ENCODE measurements at places on chromosomes 3 and 15.

DNA sequence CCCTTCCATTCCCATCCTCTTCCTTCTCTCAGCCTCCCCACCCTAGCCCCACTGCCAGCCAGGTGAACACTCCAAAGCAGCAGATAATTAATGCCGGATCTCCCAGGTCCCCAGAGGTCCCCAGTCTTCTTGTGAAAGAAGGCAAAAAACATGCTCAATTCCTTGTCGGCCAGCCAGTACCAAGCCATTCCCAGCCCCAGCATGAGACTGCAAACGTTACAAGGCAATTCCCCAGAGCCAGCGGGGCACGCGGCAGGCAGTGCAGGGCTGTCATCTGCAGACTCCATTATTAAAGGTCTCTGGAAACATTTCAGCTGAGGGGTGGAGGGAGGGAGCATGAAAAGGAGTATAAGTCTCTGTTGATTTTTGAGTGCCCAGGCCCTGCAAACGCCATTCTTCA is 117.8 kb downstream of the XXYLT1 start:
- no peak for DNase-seq

- DNase-seq = no peak
Measured at GRCh38 chr3:35849963-35850362, 210.6 kb downstream of the ARPP21 start.

- no peak for DNase-seq
Measured at GRCh38 chr3:98021830-98022560, 13.1 kb downstream of the GABRR3 start.

GRCh38 chr3:113035387-113035982 is 44.7 kb downstream of the GTPBP8 start:
- DNase-seq = peak; percentile 52

DNA sequence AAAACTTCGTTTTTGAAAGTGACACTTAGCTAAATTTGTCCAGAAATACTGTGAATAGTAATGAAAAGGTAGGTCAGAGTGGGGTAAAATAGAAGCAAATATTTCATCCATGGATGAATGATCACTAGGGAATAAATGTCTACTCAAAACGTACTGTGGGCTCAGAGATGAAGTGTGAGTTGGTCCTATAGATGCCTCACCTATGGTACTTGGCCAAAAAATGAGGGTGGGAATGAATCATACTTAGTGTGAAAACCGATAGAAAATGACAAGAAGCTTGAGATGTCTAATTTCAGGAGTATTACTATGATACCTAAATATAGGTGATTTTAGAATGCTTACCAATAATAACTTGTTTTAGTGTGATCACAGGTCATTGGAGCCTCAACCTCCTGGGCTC is 155.9 kb downstream of the GMNC start:
- no peak for DNase-seq

DNA sequence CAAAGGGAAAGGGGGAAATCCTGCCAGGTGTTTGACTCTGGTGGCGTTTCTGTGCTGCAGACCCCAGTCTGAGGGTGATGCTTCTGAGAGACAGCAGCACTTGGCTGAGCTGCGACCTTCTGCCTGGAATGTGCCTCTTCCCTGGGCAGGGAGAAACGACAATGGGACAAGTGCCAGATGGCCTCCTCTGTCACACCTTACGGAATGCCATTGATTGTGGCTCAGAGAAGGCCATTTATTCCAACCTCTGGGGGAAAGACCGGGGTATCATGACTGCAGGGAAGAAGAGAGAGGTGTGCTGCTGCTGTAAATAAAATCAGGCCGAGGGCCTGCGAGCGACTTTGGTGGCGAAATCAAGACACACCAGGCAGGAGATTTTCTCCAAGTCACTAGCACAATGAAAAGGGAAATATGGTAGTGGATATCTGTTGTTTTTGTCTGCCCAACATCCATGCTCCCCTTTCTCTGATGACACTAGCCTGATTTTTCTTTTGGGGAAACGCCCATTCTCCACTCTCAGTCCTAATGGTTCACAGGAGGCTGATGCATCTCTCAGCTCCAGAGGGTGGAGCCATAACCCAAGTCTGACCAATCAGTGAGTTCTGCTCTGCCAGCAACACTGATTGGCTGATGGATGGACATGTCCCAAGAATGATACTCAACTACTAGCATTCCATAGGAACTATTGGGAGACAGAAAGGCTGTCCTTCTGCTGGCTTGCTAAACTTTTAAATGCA is 336.1 kb downstream of the FOXP1 start:
- DNase-seq = peak; percentile 24

DNA sequence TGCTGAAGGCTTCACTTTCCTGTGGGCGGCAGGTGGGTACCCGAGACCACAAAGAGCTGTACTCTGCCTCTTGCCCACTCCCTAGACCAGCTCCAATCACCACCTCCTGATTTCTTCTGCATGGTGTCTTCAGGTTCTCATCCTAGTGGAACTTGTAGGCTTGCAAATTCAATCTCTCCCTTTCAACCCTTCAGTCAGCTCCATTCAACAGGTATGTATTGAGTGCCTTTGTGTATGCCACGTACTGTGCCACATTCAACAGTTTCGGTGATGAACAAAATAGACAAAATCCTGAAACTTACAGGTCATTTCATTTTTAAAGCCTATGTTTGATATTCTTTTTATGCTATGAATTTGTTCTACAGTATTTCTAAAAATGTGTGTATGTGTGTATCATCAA is 5.4 kb upstream of the CLDN11 start:
- no peak for DNase-seq

GRCh38 chr3:102972350-102972749 is 537.5 kb downstream of the ZPLD1 start:
- no peak for DNase-seq

- DNase-seq = no peak
Measured at GRCh38 chr3:180359061-180359952, 242.7 kb upstream of the TTC14 start.

GRCh38 chr15:51067510-51067909 is 27.2 kb downstream of the TNFAIP8L3 start:
- DNase-seq = no peak

GRCh38 chr3:176734146-176734545 is 463.1 kb downstream of the TBL1XR1 start:
- DNase-seq = no peak

DNA sequence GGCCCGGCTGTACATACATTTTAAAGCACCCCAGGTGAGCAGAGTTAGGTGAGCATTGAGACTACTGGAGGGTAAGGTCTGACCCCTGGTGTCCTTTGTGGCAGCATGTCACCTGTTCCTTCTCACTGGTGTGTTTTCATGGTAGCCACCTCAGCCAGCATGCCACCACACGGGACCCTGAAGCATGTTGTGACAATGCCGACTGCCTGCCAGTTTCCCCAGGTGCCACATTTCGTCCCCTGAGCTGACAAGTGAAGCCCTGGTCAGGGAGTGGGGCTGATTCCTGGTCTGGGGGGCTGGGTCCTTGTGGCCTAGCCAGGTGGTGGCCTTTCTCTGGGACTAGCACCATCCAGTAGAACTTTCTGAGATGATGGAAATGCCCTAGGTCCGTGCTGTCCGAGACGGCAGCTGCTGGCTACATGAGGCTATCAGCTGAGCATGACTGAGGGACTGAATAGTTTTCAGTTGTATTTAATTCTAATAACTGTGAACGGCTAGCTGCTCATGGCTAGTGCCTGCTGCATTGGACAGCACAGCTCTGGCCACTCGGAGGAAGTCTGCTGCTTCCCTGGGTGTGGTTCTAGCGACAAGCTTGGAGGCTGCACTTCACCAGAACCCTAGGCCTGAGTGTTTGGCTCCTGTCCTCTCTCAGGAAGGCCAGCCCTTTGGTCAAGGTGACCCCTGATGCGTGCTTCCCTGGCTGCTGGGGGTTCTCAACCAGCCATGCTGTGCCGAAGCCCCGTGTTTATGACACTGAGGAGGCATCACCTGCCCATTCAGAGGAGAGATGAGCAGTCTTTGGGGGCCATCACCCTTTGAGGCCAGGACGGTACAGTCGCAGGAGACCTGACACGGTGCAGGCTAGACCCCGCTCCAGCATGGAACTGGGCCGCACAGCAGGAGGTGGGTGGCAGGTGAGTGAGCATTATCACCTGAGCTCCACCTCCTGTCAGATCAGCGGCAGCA is 3.9 kb downstream of the C3orf22 start:
- DNase-seq = no peak

- no peak for DNase-seq
Measured at GRCh38 chr3:53859178-53859577, 12.8 kb downstream of the IL17RB start.

- DNase-seq = no peak
Measured at GRCh38 chr3:45261333-45262110, 35.4 kb upstream of the TMEM158 start.

GRCh38 chr3:49713336-49714105 is 6.0 kb downstream of the AMIGO3 start:
- DNase-seq = no peak

- no peak for DNase-seq
Measured at GRCh38 chr3:126418661-126419131, 24.0 kb downstream of the CFAP100 start.

GRCh38 chr3:146313746-146314111 is 62.8 kb upstream of the PLSCR4 start:
- DNase-seq = no peak

GRCh38 chr3:82355228-82355627 is 593.8 kb upstream of the GBE1 start:
- DNase-seq = no peak

DNA sequence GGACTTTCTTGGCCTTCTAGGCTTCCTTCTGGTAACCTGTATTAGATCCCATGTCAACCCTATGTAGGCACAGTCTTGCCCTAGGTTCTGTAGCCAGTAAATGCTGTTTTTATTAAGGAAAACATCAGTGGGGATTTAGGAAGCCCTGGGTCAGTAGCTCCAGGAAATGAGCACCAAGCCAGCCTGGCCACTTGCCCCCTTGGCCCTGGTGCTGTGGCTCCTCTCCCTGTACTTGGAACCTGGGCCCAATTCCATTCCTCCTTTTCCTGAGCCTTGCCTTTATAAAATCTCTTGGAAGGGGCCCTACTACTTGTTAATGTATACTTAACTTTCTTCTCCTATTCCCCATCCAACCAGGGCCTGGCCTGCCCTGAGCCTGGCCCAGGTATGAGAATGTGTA is 243.8 kb upstream of the TPRG1 start:
- no peak for DNase-seq

All from CD4-positive, alpha-beta T cell treated with Interleukin-17A for 4 hours (primary cell).